ENCODE measurements at places on chromosomes 6 and 20.

DNA sequence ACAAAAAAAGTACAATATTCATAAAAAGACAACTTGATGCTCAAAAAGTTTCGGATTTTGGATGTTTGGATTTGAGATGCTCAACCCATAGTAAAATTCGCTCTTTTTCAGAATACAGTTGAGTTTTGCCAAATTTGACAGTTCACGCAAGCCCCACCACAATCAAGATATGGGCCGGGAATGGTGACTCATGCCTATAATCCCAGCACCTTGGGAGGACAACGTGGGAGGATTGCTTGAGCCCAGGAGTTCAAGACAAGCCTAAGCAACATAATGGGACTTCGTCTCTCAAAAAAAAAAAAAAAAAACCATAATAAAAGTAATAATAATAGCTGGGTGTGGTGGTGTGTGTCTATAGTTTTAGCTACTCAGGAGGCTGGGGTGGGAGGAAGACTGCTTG lies 51.3 kb downstream of the PHF20 start:
- DNase-seq: no peak

GRCh38 chr20:58942549-58942948 lies 38.5 kb upstream of the NELFCD start:
- DNase-seq: no peak

DNA sequence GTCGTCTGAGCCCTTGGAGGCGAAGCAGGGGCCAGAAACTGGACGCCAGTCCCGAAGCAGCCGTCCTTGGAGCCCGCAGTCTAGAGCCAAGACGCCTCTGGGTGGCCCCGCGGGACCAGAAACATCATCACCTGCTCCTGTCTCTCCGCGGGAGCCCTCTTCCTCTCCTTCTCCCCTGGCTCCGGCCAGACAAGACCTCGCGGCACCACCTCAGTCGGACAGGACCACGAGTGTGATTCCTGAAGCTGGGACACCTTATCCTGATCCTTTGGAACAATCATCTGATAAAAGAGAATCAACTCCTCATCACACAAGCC lies 416 bp downstream of the RSPH4A start:
- no peak for DNase-seq

DNA sequence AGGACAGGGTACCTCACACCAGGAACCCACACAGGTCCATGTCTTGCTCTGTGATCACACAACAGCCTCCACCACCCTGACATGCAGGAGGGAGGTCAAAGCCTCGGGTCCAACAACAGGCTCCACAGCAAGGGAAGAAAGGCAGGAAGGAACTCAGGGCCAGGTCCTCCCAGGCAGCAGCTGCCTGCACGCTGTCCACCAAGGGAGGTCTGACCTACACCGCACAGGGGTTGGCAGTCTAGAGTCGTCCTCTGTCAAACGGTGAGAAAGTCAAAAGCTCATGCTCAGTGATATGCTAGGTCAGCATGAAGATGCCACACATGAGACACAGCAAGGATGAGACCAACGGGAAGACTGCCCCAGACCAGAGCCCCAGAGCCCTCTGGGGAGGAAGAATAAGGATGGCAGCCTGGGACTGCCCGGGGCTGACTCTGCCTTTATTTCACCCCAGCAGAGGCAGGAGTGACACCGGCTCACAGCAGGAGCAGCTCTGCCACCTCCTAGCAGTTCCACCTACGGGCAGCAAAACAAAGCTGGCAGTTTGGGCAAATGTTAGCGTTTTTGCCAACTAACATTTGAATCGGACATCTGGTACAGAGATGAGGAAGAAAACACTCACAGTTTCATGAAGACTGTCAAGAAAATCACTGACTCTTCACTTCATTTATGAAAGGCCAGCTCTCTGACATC lies 8.5 kb downstream of the GMEB2 start:
- DNase-seq: no peak

- DNase-seq: no peak
Observed at GRCh38 chr6:100381111-100381510, 83.6 kb downstream of the SIM1 start.

GRCh38 chr20:61766921-61767610 lies 298.6 kb downstream of the TAF4 start:
- DNase-seq: no peak

DNA sequence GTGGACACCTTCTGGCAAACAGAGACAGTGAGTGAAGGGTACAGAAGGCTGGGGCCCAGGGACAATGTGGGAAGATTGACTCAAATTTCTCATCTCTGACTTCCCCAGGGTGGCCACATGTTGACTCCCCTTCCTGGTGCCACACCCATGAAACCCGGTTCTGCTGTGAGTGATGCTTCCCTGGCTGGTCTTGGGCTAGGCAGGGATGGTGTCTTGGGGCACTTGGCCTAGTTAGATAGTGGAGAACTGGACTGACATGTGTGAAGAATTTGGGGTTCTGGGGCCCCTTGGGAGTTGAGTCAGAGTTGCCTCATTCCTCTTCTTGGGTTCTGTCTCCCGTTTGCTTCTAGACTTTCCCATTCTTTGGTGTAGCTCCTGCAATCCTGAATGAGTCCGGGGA lies 34.2 kb downstream of the GSS start:
- DNase-seq: no peak

DNA sequence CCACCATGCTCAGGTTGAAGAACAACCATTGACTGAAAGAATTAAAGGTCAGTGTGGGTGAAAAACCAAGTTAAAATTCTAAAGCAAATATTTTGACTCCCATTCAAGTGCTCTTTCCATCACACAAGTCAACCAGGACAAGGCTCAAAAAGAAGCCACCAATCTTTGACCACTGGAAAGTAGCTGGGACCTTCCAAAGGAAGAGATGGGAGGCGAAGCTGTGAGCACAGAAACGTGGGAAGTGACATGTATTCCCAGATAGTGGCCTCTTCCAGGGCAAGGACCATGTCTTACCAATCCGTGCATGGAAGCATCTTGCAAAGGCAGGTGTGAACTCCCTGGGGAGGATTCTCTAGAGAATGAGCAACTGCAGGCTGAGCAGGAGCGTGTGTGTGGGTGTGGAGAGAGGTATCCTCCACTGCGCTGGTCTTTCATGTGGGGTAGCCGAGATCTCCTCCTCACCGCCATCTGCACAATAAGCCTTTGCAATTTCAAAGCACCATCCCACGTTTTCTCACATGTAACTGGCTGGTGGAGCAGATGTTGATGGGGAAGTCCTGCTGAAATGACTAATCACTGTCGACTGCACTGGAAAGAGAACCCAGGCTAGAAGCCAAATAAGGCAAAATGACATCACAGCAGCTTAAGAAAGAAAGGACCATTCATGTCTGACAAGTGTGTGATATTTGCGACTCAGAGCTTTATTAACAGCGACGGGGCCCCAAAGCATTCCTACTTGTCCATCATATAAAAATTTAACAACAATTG lies 189.4 kb upstream of the RREB1 start:
- no peak for DNase-seq

DNA sequence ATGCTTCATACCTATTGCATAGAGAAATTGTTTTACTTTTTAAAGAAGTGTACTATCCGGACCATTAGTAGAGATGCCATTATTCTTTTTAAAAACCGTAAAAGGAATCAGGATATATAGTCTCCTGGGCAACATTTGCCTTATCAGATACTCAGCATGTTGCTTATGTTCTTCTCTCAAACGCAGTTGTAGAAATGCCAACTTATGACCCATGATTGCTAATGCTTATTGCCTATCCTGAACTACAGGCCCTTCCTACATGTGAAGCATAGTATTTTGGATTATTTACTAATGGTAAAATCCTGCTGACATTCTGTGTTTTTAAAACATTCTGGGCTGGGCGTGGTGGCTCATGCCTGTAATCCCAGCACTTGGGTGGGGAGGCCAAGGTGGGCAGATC lies 99.5 kb downstream of the FOXO3 start:
- DNase-seq: no peak

GRCh38 chr20:2869381-2869780 lies 3.9 kb upstream of the PTPRA start:
- DNase-seq: no peak

DNA sequence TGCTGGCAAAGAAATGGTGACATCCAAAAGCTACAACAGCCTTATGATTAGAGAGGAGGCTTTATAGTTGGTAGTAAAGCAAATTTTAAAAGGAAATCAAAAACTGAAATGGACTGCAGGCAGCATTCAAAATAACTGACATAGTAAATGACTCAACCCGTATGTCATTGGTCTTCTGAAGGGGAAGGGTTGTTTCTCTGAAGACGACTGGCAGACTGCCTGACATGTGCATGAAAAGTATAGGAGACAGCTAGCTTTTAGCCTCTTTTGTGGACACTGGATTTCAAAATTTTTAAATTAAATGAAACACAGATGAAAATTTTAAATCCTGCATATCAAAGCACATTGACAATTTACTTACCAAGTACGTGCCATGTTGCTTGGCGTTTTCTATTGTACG lies 90.7 kb downstream of the TRMT6 start:
- DNase-seq: no peak

GRCh38 chr6:41736186-41736733 lies 852 bp upstream of the TFEB start:
- no peak for DNase-seq

GRCh38 chr20:4358552-4358951 lies 343.2 kb upstream of the RNF24 start:
- no peak for DNase-seq

GRCh38 chr6:40936818-40937251 lies 102.2 kb downstream of the UNC5CL start:
- DNase-seq: no peak

GRCh38 chr6:72564231-72564630 lies 57.6 kb upstream of the KCNQ5 start:
- no peak for DNase-seq

GRCh38 chr20:4370851-4371250 lies 350.9 kb upstream of the PRND start:
- DNase-seq: no peak

GRCh38 chr6:143099647-143100046 lies 39.0 kb downstream of the AIG1 start:
- no peak for DNase-seq

- DNase-seq: no peak
Observed at GRCh38 chr6:104969108-104969507, 12.2 kb downstream of the LIN28B start.

- DNase-seq: no peak
Observed at GRCh38 chr6:126385536-126385935, 45.6 kb downstream of the CENPW start.

DNA sequence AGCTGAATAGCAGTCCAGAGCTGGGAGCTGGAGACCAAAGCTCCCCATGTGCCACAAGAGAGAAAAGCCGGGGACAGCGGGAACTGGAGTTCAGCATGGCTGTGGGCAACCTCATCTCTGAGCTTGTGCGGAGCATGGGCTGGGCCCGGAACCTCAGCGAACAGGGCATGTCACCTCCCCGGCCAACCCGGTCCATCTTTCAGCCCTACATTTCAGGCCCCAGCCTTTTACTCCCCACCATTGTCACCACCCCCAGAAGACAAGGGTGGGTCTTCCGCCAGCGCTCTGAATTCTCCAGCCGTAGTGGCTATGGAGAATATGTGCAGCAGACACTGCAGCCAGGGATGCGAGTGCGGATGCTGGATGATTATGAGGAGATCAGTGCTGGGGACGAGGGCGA lies 4.0 kb downstream of the CUL9 start:
- DNase-seq: no peak
